NCI-H460 (cell line): ENCODE measurements at places on chromosomes 2 and 18. TPM values are rescaled to one million over a fixed set of nuclear protein-coding genes. Genes with fewer than 3 reads are reported as not detected.

GRCh38 chr2:85288244-85288725 lies 39.5 kb downstream of the TGOLN2 start:
- DNase-seq: no peak

GRCh38 chr2:69917852-69918251 lies 2.9 kb downstream of the MXD1 start:
- DNase-seq: peak; percentile 65

- DNase-seq: no peak
Observed at GRCh38 chr2:67854798-67855197, 208.0 kb downstream of the C1D start.

DNA sequence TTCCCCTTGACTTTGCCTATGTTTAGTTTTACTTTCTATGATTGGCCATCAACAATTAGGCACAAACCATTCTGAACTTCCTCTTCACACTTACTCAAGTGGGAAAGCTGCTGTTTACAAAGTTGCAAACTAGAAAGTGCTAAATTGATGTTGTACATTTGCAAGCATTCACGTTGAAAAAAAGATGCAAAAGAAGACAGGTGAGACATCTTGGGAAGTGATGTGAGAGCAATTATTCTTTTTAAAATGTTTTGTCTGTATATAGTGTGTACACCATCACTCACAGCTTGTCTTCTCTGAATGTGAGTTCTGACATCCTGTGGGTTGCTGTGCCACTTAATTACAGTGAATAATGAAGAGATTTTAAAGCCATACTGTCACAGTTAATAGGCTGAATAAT lies 874.1 kb upstream of the LRATD1 start:
- no peak for DNase-seq

DNA sequence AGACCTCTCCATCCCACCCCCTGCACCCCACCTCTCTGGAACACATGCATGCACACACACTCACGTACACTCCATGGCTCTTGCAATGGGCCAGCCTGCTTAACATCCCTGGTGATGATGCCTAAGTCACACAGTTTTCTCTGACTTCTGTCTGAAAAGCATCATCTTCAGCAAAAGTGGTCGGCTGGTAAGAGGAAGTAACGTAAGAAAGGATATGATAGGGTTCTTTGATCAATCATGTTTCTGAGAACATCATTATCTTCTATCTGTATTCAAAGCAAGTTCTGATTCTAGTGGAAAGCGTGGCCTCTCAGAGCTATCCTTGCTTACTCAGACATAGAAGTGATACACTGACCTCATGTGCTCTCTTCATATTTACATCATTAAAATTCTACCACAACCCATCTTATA lies 11.4 kb upstream of the NDUFV2 start:
- no peak for DNase-seq

GRCh38 chr18:9835113-9835755 lies 50.5 kb upstream of the TXNDC2 start:
- DNase-seq: no peak

DNA sequence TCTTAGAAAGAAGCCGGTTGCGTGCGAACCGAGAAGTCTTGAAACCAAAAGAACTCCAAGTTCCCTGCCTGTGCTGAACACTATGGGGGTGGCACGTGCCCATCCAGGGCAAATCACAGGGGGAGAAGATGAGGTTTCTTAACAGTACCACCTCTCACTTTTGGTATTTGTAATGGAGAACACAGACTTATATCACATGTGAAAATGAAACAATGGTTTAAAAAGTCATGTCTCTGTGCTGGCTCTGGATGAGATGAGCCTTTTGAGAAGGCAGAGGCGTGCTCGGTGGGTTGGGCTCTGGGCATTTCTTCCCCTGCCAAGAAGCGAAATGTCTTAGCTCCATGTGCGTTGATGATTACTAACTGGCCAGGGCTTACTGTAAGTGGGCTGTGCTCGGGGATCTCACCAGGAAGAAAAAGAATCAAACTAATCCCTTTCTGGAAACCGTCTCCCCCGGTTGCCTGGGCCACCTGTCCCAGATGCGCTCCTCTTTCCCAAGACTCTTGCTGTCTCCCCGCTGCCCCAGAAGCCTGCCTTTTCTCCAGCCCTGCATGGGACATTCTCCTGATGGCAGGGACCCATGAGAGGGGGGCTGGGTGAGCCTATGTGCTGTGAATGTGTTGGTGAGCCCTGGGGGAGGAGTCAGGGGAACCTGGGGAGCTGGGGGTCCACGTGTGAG lies 252.9 kb downstream of the PRKCE start:
- DNase-seq: no peak

The EVX2 gene
- total RNA-seq: not detected in 2 replicates

GRCh38 chr18:21656402-21656801 lies 44.3 kb downstream of the SNRPD1 start:
- no peak for DNase-seq

The TMEM198 gene
- total RNA-seq: 0.59 and 0.87 TPM in 2 replicates

DNA sequence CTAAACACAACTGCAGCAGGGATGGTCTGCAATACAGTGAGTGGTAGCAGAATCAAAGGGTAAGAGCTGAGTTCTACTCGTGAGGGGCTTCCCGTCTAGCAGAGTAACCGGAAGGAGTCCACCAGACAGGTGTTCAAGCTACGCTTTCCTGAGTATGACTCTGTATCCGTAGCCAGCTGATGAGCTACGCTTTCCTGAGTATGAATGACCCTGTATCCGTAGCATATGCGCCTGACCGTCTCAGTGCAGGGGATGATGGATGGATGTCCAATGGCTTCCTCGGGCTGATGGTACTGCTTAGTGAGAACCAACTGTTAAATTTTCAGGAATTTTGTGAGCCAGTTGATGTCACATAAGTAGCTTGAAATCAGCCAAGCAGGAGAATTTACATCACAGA lies 244.1 kb upstream of the MYT1L start:
- no peak for DNase-seq

DNA sequence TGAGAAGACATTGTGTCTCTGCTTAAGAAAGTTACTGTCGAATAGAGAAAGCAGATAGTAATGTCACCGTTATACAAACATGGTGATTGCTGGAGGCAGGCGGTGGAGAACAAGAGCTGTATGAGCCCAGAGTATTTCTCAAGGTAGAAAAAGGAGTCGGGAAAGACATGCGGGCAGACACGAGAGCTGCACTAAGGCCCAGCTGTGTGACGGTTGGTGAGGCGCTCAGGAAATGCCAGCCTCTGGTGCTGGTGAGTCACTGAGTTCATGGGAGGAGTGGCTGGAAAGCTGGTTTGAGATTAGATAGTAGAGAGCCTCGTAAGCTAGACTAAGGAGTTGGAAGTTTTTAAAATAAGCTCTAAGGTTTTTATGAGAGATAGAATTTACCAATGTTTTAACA lies 390.9 kb upstream of the TRIB2 start:
- DNase-seq: no peak

DNA sequence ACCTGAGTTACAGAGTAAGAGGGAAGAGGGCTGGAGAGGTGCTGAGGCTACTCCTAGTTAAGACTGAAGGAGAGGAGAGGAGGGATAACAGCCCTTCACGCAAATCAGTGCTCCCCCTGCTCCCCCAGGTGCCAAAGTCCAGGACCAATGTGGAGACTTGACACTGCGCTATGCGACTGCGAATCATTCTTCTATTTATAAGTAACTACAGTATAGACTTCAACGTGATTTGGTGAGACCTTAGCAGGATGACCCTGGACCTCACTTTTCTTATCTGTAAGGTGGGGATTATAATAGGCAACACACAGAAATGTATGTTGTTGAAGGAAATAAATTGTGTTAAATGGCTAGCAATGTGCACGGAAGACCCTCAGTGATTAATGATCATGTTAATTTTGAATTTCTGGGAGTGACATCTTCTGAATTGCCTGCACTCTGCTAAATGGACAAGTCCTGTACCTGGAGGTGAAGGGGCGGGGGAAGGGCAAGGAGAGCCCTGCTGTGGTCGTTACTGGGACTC lies 11.0 kb downstream of the EN1 start:
- DNase-seq: no peak

The RFX8 gene
- 0.12 TPM in 1 of 2 replicates, not detected in the other for total RNA-seq

- DNase-seq: no peak
Observed at GRCh38 chr2:100944617-100945432, 57.3 kb upstream of the RPL31 start.

DNA sequence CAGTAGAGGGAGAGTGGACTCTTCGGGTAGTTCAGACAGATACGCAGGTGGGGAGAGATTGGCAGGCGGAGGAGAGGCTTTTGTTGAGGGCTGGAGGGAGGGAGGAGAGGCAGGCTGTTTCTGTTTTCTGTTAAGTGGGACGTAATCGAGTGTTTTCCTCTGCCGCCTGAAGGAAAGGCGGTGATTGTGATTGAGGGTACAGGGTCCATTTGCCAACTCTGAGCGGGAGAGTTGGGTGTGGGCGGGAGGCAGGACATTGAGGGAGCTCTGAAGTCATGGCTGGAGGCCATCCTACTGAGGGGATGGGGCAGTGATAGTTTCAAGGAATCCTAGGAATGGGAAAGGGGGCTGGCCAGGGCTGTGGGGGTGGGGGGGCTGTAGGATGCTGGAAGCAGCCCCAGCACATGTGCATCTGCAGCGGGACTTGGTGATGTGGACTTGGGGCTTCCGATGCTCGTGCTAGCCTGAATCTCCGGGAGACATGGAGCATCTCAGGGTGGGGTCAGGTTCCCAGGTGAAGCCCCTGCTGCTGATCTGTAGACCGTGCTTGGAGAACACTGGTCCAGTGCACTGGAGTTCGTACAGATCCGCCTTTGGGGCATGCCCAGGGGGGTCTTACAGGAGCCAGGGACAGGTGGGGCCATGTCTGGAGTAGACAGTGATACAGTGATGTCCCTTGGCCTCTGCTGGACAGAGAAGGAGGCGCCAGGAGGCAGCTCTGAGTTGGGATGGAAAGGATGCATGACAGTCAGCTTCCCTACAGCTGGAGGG lies 167.5 kb downstream of the AGAP1 start:
- no peak for DNase-seq

DNA sequence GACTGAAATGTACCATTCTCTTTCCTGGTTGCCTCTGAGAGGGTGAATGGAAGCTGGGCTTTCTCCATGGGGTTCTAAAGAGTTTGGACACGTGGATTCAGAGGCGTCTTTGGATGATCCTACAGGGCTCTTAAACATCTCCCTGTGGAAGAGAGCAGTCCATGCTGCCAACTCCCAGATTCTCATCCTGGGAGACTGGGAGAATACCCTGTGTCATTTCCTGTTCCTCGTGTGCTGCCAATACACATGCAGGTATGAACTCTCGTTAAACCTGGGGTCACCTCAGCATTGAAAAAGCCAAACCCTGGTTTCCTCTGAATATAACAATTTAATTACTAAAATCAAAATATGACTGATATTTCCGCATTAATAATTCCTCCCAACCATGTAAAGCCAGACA lies 73.3 kb upstream of the NT5C1B start:
- no peak for DNase-seq

GRCh38 chr2:241775223-241776177 lies 1.1 kb upstream of the GAL3ST2 start:
- no peak for DNase-seq

The DSEL gene
- total RNA-seq: 5.8 and 6.0 TPM in 2 replicates

DNA sequence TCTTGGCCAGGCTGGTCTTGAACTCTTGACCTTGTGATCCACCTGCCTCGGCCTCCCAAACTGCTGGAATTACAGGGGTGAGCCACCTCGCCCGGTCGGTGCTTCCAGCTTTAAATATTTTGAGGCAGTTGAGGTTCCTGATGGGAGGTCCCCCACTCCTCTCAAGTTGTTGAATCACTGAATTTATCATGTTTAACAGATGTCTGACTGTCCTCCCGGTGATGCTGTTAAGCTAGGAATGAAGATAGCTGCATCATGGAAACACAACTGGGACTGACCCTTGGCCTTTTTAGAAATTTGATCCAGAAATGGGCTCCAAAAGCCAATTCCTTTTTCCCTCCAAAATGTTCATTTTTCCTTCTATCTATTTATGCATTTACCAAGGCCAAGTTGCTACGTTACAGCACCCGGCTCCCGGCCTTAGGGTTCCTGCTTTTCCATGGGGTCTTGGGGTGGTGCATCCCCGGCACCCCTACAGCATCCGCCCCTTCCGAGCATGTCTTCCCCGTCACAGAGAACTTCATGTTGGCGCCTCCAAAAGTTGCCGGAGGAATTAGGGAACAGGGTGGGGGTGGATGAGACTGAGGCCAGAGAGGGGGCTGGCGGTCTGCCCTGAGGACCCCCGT lies 43.9 kb downstream of the PAX8 start:
- DNase-seq: no peak
